BJ (cell line): ENCODE measurements at places on chromosomes 7 and 10.

GRCh38 chr7:40000734-40001315 is 50.8 kb downstream of the CDK13 start:
- DNase-seq = no peak

DNA sequence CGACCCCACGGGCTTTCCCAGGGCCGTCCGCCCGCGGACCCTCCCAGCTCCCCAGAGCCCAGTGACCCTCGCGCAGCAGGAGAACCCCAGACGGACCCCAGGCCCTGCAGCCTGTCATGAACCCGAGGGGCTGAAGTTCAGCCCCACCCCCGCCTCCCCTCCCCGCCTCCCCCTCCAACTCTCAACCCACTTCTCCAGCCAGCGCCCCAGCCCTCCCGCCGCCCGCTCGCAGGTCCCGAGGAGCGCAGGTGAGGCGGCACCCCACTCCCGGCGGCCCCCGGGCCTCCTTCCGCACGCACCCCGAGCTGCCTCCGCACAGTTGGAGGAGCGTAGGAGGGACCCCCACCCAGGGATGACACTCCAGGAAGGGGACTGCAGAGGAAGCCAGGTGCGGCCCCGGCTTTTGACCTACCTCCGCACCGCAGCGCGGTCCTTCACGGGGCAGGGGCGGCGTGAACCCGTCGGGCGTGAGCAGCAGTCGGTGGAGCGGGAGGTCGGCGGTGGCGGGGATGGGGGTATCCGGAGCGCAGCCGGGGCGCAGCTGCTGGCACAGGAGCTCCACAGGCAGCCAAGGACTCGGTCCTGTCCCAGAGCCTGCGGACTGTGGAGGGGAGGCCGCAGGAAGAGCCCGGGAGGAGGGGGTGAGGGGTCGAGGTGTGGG is at the start of gene TMEM176A:
TMEM176A (plus strand) TSS at position 189 of the 661 bp plus-strand sequence. CDS start 782 bp downstream, outside the sequence.
- DNase-seq = no peak

DNA sequence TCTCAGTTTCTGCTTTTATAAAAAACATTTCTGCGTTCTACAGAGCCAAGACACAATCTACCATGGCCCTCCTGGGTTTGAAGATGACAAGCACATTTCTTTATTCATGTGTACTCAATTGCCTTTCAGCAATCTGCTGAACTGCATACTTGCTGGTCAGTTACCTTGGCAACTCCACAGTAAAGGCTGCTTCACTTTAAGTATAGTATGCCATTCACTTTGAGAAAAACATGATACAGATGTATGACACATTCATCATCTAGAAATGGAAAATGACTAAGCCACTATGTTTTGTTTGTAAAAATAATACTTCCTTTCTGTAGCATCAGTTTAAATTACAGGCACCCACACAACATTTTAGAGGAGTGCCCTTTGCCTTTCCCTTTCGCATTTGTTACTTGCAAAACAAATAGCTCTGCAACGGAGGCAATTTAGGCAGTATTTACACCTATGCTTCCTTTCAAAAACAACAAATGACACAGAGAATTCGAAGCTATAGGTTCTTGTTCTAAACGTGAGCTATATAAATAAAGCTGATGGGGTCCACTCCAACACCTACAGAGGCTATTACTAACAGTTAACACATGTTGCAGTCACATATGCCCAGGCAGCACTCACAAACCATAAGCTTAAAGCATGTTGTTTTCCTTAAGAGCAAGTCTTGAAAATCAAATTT is 23.5 kb downstream of the SGCE start:
- DNase-seq = peak; percentile 38

- no peak for DNase-seq
Measured at GRCh38 chr7:30671793-30672465, 10.3 kb downstream of the CRHR2 start.

DNA sequence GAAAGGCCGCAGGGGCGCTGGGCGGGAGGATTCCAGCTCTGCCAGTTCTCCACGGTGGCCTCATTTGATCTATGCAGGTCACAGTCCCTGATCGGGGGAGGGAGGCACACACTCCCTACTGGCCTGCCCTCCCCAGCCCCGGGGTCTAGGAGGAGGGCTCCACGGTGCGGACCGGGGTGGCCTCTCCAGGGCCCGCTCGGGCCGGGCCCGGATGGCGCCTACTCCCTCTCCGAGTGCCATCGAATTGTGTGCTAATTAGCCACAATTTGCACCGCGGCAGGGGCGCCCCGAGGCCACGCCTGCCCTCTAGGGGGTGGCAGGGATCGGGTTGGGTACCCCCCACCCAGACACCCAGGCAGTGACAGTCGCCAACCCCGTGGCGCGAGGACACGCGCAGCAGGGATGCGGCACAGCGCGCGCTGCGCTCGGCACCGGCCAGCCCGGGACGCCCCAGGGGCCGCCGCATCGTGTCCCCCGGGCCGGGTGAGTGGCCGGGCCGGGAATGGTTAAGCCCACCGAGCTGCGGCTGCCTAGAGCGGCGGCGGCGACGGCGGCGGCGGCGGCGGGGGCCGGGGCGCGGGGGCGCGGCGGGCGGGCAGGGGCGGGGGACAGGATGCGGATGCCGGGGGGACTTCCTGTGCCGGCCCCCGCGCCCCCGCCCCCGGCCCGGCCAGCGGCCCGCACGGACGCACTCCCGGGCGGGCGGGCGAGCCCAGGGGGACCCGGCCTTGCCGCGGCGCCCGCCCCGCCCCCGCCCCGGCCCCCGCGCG is at the start of gene ZNF853:
ZNF853 (plus strand) TSS at position 658 of the 770 bp plus-strand sequence. CDS start 565 bp downstream, outside the sequence.
- DNase-seq = no peak

DNA sequence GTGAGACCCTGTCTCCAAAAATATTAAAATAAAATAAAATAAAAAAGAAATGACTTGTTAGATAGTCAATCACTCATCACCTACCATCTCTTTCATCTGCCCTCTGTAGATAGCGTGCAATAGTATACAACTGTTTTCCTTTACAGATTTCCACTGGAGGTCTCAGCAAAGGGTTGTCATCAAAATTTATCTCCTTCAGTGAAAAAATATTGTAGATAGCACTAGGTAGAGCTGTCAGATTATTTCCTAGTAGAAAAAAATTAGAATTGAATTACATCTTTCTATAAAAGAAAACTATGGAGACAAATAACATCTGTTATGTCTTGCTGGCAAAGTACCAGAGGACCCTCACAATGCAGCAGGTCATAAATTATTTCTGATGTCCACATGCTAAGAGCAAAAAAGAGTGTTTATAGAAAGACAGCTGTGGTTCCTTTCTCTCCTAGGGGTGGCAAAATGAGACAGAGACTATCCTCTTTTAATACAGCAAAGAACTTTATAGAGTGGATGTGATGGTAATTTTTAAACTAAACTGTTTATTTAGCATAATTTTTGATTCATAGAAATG is 16.3 kb upstream of the CYP51A1 start:
- no peak for DNase-seq

GRCh38 chr7:2256306-2257045 is 14.4 kb downstream of the NUDT1 start:
- DNase-seq = no peak

GRCh38 chr10:23999445-23999844 is 209.5 kb upstream of the KIAA1217 start:
- DNase-seq = no peak

GRCh38 chr10:95559896-95560277 is 1.3 kb downstream of the SORBS1 start:
- DNase-seq = no peak

DNA sequence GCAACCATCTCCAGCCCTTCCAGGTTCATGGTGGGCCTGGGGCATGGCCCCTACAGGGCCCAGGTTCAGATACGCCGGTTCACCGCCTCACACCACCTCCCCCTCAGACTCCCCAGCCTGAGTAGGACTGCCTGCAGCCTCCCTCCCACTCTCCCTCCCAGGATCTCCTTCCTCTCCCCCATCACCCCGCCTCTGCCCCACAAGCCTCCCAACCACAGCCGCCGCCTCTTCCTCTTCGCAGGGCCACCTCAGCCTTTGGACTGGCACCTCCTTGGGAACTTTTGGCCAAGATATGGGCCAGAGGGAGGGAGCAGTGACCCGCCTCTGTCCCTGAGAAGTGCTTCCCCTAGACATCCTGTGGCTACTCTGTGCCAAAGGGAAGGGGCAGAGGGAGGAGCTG is 9.3 kb downstream of the KCNIP2 start:
- DNase-seq = no peak

GRCh38 chr7:71718563-71718962 is 586.6 kb downstream of the GALNT17 start:
- no peak for DNase-seq

GRCh38 chr7:149816267-149816751 is 21.9 kb upstream of the ZNF862 start:
- DNase-seq = no peak

DNA sequence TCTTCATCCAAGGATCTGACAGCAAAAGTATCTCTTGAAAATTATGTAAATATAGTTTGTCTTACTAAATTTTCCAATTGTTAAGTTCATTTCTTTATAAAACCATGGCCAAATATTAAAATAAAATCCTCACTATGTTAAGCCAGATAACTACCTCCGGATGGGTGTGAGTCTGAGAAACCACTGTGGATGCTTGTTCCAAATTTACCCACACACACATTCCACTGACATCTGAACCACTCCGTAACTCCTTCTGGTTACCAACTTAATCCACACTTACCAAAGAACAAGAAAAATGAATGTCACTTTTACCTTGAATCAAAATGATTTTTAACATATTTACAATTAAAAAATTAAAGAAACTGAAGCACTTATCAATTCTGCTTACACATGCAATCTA is 19.7 kb downstream of the CYTH3 start:
- no peak for DNase-seq

DNA sequence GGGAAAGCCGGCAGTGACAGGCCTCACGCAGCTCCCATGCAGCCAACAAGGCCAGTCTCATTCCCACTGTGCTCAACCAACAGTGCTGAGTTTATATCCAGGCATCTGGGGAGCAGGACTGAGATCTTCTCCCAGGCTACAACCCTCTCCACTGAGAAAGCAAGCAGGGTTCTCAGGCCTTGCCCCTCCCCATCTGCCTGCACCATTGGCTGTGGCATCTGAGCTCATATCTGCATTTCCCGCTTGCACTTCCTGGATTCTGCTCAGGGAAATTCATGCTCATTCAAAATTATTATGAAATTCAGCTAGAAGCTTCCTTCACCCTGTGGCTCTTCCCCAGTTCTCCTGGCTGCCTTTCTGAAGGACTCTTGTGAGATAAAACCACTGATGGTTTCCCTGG is 1029.0 kb downstream of the GRM8 start:
- no peak for DNase-seq

GRCh38 chr7:143145-143751 is 49.1 kb upstream of the FAM20C start:
- DNase-seq = no peak

GRCh38 chr10:27540672-27541071 is 36.6 kb downstream of the RAB18 start:
- DNase-seq = no peak

DNA sequence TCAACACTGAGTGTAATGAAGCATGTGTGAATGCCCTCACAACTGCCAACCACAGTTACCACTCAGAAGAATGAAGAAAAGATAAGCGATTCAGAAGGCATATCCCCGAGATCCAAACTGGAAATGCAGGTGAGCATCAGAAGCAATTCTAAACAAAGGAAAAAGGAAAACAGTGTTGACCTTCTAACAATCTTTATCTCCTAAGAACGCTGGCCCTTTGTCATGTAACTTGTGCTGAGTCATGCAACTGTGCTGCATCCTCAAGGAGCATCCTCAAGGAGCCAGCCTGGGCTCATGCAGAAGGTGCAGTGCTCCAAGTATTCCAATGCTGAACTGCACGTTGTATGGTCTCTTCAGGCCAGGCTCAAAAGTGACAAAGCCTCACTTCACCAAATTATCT is 30.6 kb downstream of the SEC61G start:
- DNase-seq = no peak

DNA sequence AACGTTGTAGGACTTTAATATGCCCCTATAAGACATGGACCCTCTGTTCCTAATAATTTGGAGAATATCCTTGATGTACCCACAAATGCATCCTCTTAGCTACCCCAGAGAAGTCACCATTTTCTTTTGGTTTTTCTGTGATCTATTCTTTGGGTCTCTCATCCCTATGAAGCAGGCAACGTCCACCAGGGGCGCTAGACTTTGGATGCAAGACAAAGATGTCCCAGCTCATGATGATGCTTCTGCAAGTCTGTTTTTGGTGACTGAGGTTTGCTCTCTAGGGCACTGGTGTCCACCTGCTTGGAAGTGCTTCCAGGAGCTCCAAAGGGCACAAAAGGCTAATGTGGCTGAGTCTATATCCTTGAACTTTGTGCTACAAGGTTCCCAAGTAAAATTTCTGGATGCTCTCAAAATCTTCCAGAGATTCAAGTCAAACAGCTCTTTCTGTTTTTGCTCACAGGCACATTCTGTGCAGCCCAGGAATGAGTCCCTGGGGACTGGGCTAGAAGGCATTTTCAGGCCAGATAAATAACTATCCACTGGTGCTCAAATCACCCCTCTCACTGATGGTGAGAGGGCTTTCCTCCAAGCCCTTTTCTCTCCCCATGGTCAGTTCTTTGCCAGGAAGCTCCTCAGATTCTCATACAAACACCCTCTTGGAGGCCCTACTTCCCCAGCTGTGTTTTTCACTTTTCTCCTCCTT is 166.4 kb downstream of the C7orf25 start:
- DNase-seq = no peak

- DNase-seq = no peak
Measured at GRCh38 chr7:50068850-50069551, 24.0 kb downstream of the ZPBP start.

DNA sequence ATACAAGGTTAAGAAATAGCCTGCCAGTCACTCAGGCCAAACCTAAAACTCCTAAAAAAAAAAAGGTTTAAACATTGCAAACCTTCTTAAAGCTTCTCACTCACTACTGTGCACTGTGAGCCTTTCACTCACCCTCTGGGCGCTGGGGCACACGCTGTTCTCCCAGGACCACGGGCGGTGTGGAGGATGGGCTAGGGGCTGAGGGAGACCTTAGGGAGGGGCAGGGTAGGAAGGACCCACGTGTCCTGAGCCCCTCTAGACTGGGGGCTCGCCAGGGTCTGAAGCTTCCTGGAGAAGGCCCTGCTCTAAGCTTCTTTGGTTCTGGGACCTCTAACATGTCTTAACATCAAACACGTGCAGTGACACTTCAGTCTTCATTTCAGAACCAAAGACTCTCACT is 569.8 kb downstream of the DNAJB6 start:
- DNase-seq = no peak

DNA sequence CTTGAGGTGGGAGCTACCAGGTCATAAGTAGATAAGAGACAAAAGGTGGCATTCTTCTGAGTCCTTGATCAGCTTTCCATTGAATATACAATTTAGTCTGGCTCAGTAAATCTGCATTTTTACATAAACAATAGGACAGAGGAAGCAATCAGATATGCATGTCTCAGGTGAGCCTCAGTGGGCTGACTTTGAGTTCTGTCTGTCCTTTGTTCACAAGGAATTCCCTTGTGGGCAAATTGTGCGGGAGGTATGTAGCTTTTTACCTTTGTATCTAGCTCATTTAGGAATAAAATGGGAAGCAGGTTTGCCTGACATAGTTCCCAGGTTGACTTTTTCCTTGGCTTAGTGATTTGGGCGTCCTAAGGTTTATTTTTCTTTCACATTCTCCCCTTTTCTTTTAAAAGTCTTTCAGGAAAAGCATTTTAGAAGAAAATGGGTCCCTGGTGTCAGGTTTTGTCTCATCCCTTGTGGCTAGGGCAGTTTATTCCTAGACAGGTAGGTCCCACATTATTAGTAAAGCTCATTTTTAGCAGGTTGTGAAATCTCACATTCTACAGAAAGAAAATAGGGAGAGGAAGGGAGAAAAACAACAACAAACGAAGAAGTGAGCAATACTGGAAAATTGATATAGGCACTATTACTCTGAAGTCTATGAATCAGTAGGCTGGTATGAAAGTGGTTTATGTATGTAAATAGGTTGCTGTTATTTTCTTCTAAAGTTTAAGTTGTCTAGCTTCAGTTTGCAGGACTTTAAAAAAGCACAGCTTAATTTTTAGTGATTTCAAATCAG is 16.5 kb downstream of the SPAM1 start:
- no peak for DNase-seq

GRCh38 chr7:17501441-17502212 is 203.2 kb downstream of the AHR start:
- DNase-seq = peak; percentile 19
